ENCODE measurements at places on chromosomes 16 and 17. TPM values are rescaled to one million over a fixed set of nuclear protein-coding genes. Genes with fewer than 3 reads are reported as not detected.

GRCh38 chr16:69596801-69597200 is 31.0 kb downstream of the NFAT5 start:
- DNase-seq, result no peak
- H3K4me1 ChIP-seq, result peaks cover 46% of the 10 kb centered on the region
- no peaks in the 10 kb centered on the region for H3K36me3 ChIP-seq
- no peaks in the 10 kb centered on the region for H3K27me3 ChIP-seq
- no peak overlapping the region for H3K27ac ChIP-seq

- no peaks in the 10 kb centered on the region for H3K27me3 ChIP-seq
- DNase-seq, result no peak
- H3K36me3 ChIP-seq, result no peaks in the 10 kb centered on the region
- no peak overlapping the region for H3K4me3 ChIP-seq
- H3K27ac ChIP-seq, result no peak overlapping the region
Observed at GRCh38 chr17:63531022-63531965, 8.1 kb downstream of the KCNH6 start.

DNA sequence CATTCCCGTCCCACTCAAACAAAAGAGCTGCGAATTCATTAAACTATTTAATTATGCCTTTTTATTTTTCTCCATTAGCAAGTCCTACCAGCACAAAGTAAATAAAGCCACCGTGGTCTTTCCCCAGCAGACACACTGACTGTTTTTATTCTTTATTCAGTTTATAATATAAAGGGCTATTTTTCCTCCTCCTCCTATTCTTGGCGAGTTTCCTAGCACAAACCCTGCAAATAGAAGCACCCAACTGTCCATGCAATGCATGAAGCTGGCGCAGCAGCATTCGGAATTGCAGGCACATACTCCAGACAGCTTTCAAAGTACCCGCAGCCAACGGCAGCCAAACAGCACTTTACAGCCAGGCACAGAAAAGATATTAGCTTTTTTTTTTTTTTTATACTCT is 583.4 kb upstream of the PSMD7 start:
- no peak overlapping the region for H3K27ac ChIP-seq
- no peak overlapping the region for H3K4me3 ChIP-seq
- no peaks in the 10 kb centered on the region for H3K4me1 ChIP-seq

DNA sequence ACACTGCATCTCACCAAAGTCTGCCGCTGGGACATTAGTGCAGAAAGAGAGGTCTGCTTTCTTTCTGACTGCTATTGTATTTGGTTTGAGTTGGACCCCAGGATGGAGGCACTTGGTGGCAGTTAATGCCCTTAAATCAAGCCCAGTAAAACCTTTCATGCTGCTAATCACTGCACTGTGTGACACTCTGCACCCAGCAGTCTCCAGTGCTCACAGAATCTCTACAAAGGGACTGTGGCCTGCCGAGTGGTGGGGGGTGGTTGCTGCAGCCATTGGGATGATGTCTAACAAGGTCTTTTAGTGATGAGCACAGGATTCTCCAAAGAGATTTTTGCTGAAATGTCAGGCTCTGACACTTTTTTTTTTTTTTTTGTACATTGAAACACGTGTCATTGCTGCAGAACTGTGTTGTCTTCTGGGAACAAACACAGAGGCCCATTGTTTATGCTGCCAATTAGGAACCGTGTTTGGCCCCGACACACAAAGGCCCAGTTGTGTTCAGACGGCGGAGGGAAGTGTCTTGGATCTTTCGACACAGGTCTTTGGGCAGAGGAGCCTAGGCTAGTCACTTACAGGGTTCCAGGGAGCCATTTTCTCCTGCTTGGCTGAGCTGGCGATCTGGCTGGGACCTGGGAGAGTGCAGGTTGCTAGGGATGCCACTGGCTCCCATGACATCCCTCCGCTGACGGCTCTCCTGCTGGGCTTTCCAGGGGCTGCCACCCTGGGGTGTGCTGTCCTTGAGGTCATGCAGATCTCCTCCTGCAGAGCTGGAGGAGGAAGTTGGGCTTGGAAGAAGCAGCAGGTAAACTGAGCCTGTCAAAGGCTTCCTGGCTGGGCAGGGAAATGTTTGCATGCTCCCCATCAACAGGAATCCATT is 16.2 kb upstream of the TNRC6C start:
- no peaks in the 10 kb centered on the region for H3K4me1 ChIP-seq
- H3K27me3 ChIP-seq, result no peaks in the 10 kb centered on the region
- no peaks in the 10 kb centered on the region for H3K36me3 ChIP-seq
- DNase-seq, result no peak
- no peak overlapping the region for H3K27ac ChIP-seq

DNA sequence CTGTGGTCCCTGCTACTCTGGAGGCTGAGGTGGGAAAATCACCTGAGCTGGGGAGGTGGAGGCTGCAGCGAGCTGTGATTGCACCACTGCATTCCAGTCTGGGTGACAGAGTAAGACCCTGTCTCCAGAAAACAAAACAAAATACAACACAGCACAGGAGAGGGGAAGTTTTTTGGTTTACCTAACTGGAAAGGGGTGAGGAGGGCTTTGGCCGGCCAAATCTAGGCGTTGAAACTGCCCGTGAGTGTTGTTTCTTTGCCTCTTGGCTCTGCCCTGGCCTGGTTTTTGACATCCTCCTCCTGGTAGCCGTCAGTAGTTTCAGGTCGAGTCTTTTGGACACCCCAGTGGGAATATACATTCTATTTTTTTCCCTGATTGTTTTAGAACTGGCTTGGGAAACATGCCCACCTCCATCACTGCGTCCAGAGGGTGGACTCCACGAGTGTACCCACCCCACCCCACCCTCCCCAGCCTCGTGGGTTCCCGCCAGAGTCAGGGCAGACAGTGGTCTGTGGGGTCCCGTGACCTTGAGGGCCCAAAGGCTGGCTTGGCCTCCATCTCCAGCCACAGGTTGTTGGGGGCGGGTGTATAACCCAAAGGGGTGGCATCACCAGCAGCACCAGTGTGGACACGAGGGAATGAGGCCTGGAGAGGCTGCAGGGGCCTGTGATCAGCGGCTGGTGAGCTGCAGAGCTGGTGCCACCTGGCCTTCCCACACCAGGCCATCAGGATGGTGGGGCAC is 42.7 kb downstream of the NT5M start:
- no peak overlapping the region for H3K4me3 ChIP-seq
- H3K27me3 ChIP-seq, result no peaks in the 10 kb centered on the region
- H3K36me3 ChIP-seq, result no peaks in the 10 kb centered on the region
- no peak overlapping the region for H3K27ac ChIP-seq
- no peak for DNase-seq

DNA sequence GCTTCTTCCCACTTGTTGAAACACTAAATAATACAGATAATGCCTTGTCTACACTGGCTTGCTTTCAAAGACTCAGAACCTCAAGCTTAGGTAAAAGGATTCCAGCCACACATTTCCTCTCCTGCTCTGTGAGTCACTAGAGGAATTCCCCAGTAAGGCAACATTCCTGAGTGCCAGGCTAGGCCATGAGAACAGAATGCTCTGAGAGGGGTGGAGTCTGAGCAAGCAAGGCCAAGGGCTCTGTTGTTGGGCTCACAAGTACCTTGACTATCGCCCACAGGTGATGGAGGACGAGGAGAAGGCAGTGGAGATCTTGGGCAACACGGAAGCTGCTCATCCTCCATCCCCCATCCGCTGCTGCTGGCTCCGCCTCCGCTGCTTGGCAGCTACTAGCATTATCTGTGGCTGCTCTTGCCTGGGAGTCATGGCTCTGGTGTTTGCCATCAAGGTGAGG is 6.7 kb upstream of the PHKG2 start:
- H3K27me3 ChIP-seq, result no peaks in the 10 kb centered on the region
- H3K4me1 ChIP-seq, result peaks cover 26% of the 10 kb centered on the region
- H3K27ac ChIP-seq, result peak overlapping the region; percentile 77
- DNase-seq, result no peak
- H3K4me3 ChIP-seq, result no peak overlapping the region
- peaks cover 58% of the 10 kb centered on the region for H3K36me3 ChIP-seq

GRCh38 chr17:4497101-4497824 is 1.4 kb upstream of the SPNS2 start:
- no peak for DNase-seq
- no peak overlapping the region for H3K27ac ChIP-seq
- H3K27me3 ChIP-seq, result no peaks in the 10 kb centered on the region

- H3K36me3 ChIP-seq, result no peaks in the 10 kb centered on the region
- no peaks in the 10 kb centered on the region for H3K4me1 ChIP-seq
- DNase-seq, result peak; percentile 77
- no peak overlapping the region for H3K4me3 ChIP-seq
- H3K27ac ChIP-seq, result no peak overlapping the region
- H3K27me3 ChIP-seq, result no peaks in the 10 kb centered on the region
Observed at GRCh38 chr17:74529243-74529642, 2.0 kb downstream of the CD300LB start.

DNA sequence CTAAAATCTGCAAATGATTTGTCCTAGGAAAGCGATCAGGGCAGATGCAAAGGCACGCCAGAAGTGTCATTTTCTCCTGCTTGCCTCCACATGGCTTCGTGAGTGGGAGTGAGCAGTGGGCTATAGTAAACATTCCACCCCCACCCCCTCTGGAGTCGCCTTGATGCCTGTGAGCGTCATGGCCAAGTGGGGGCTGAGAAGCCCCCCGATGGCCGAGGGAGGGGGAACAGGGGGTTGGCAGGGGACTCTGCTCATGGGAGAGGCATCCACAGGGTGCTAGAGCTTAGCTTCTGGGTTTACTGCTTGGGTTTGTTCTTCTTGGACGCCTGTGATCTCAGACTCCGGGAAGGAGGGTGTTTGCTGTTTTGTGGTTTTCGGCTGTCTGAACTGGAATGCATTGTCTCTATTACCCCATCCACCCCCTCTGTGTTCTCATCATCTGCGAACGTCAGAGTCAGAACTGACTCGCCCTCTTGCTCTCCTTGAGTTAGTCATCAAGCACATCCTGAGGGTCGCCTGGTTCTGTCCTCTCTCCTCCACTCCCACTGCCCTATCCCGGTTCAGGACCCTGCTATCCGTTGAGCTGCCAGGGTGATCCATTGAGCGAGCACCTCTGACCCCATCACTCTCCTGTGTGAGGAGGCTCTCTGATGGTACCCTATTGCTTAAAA is 15.4 kb downstream of the TNS4 start:
- H3K27ac ChIP-seq, result peak overlapping the region; percentile 62
- H3K27me3 ChIP-seq, result no peaks in the 10 kb centered on the region
- H3K36me3 ChIP-seq, result no peaks in the 10 kb centered on the region
- H3K4me3 ChIP-seq, result no peak overlapping the region
- peaks cover 42% of the 10 kb centered on the region for H3K4me1 ChIP-seq

DNA sequence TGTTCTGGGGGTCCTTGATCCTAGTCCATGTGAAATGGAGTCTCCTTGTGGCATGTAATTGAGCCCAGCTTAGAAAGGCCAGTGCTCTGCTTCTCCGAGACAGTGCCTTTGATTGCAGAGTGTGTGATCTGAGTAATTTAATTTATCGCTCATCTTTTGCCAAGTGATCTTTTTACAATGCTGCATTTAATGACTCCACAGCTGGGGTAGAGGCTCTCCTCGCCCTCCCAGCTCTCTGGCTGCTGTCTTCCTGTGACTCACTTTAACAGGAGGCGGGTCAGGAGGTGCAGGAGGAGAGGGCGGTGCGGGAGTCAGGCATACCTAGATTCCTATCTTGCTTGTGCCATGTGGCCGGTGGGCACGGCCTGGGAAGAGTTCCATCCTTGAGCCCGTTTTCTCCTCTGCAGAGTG is 113.4 kb upstream of the FOXF1 start:
- no peak overlapping the region for H3K4me3 ChIP-seq
- no peak for DNase-seq
- peaks cover 22% of the 10 kb centered on the region for H3K4me1 ChIP-seq
- no peaks in the 10 kb centered on the region for H3K27me3 ChIP-seq

DNA sequence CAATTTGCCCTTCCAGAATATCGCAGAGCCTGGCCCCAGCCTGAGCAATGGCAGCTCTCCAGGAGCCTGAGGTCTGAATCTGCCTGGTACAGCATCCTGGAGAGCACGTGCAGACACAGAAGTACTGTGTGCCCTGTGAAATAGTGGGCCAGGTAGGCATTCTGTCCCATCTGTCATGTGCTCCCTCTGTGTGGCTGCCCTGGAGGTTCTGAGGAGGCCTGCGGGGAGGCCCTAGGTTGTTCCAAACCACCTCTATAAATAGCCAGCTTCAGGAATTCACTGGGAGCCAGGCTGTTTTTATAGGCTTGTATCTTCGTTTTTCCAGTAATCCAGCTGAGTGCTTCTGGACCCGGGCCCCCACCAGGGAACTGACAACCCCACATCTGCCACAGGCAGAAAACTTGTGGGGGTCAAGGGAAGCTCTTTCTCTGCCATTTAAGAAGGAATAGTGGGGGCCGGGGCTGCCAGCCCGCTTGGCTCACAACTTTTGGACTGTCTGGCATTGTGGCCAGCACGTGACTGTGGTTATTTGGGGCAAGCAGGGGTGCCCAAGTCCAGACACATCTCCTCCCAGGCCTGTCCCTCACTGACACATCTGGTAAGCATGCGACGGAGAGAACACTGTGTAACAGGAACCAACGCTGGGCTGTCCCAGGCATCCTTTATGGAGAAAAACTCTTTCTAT is 356.3 kb upstream of the TNRC6C start:
- H3K36me3 ChIP-seq, result no peaks in the 10 kb centered on the region
- H3K27me3 ChIP-seq, result no peaks in the 10 kb centered on the region
- DNase-seq, result no peak
- peaks cover 42% of the 10 kb centered on the region for H3K4me1 ChIP-seq

DNA sequence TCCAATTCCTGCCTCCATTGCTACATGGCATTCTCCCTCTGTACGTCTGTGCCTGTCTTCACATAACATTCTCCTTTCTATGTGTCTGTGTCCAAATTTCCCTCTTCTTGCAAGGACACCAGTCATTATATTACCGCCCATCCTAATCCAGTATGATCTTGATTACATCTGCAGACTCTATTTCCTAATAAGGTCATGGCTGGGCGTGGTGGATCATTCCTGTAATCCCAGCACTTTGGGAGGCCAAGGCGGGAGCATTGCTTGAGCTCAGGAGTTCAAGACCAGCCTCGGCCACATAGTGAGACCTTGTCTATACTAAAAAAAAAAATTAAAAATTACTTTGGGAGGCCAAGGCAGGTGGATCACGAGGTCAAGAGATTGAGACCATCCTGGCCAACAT is 5.0 kb upstream of the PRR14 start:
- H3K27me3 ChIP-seq, result no peaks in the 10 kb centered on the region
- no peak overlapping the region for H3K4me3 ChIP-seq
- H3K4me1 ChIP-seq, result peaks cover 6% of the 10 kb centered on the region

GRCh38 chr17:69508814-69509213 is 94.3 kb downstream of the MAP2K6 start:
- no peak overlapping the region for H3K27ac ChIP-seq
- H3K36me3 ChIP-seq, result no peaks in the 10 kb centered on the region

NR1D1 gene
- 14.5 TPM for total RNA-seq

TLCD2 gene
- total RNA-seq, result 7.7 TPM

CAMTA2 gene
- total RNA-seq, result 26.2 TPM

CCL5 gene
- 1.7 TPM for total RNA-seq

ZPBP2 gene
- not detected for total RNA-seq

PGAP3 gene
- total RNA-seq, result 9.3 TPM

GAS2L2 gene
- 0.80 TPM for total RNA-seq

ZP2 gene
- not detected for total RNA-seq

HOXB4 gene
- total RNA-seq, result 8.3 TPM

GPS1 gene
- total RNA-seq, result 100 TPM

PNMT gene
- total RNA-seq, result 14.3 TPM
